ENCODE measurements at places on chromosomes 1 and 21.

- no peak overlapping the region for H3K4me3 ChIP-seq
- H3K4me1 ChIP-seq = no peaks in the 10 kb centered on the region
- no peaks in the 10 kb centered on the region for H3K36me3 ChIP-seq
- no peak overlapping the region for H3K27ac ChIP-seq
- no peak for DNase-seq
Measured at GRCh38 chr1:106957795-106958194, 98.7 kb upstream of the PRMT6 start.

DNA sequence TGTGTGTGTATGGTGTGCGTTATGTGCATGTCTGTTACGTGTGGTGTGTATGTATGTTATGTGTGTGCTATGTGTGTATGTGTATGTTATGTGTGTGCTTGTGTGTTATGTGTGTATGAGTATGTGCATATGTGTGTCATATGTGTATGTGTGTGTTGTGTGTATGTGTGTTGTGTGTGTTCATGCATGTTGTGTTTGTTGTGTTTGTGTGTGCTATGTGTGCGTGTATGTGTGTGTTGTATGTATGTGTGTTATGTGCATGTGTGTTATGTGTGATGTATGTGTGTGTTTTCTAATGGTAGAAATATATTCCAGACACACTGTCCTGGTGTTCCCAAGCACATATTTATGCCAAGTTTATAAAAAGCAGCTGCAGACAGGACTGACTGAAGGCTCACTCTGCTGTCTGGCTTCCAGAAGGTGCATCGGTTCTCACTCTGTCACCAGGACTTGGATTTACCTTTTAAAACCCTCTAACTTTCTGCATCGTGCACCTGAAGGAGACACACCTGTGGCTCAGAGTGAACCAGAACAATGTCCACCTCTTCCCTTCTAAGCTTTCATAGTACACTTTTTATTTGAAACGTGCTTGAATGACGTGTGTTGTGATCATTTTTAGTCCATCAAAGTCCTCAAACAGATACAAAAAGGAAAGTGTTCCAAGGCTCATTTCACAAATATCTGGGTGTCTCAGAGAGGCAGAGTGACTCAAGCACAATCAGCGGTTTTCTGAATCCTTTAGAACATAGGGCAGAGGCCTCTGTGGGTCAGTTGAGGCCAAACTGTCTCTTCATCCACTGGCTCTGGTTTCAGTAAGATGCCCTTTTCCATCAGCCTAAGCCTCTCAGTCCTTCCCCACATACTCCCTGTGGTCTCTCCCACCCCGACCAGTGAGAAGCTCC is 49.9 kb downstream of the TOMM20 start:
- no peak overlapping the region for H3K4me3 ChIP-seq
- no peaks in the 10 kb centered on the region for H3K36me3 ChIP-seq
- no peak overlapping the region for H3K27ac ChIP-seq
- no peak for DNase-seq
- H3K4me1 ChIP-seq = peaks cover 26% of the 10 kb centered on the region
- H3K27me3 ChIP-seq = no peaks in the 10 kb centered on the region

DNA sequence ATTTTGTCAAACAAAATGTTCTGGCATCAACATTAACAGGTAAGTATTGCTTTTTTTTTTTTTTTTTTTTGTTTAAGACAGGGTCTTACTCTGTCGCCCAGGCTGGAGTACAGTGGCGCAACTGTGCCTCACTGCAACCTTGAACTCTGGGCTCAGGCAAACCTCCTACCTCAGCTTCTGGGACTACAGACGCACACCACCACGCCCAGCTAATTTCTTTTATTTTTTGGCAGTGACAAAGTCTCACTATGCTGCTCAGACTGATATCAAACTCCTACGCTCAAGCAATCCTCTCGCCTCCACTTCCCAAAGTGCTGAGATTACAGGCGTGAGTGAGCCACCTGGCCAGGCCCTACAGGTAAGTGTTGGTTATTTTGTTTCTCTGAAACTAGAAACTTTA is 2.4 kb downstream of the TUT4 start:
- H3K27me3 ChIP-seq = no peaks in the 10 kb centered on the region
- H3K36me3 ChIP-seq = no peaks in the 10 kb centered on the region
- no peak overlapping the region for H3K4me3 ChIP-seq
- H3K27ac ChIP-seq = no peak overlapping the region

GRCh38 chr1:166167572-166167925 is 748 bp upstream of the FAM78B start:
- no peak overlapping the region for H3K27ac ChIP-seq
- H3K27me3 ChIP-seq = peaks cover 16% of the 10 kb centered on the region

- H3K4me1 ChIP-seq = peaks cover 9% of the 10 kb centered on the region
- no peak for DNase-seq
- H3K27me3 ChIP-seq = no peaks in the 10 kb centered on the region
- no peak overlapping the region for H3K4me3 ChIP-seq
- no peaks in the 10 kb centered on the region for H3K36me3 ChIP-seq
Measured at GRCh38 chr1:1122981-1123480, 7.1 kb upstream of the C1orf159 start.

- H3K4me1 ChIP-seq = no peaks in the 10 kb centered on the region
- H3K27me3 ChIP-seq = peaks cover 4% of the 10 kb centered on the region
- H3K4me3 ChIP-seq = no peak overlapping the region
- no peaks in the 10 kb centered on the region for H3K36me3 ChIP-seq
- no peak for DNase-seq
- H3K27ac ChIP-seq = no peak overlapping the region
Measured at GRCh38 chr1:227273557-227273956, 44.7 kb downstream of the CDC42BPA start.

DNA sequence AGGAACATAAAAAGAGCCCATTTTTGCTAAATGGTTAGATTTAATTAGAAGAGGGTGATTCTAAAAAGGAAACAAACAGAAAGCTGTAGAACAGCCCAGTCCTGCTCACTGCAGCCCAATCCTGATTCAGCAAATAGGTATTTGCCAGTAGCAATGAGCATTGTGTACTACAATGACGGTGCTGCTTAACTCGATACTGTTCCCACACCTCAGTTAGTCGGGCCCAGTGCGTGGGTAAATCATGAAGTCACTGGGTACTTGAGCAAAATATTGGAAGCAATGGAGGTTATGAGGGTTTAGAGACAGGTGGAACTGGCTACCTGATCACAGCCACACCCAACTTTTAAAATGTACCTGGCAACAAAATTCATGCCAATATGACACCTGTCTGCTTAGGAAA is 101.5 kb upstream of the ADGRL2 start:
- no peaks in the 10 kb centered on the region for H3K27me3 ChIP-seq
- DNase-seq = no peak
- H3K36me3 ChIP-seq = no peaks in the 10 kb centered on the region
- no peaks in the 10 kb centered on the region for H3K4me1 ChIP-seq
- H3K27ac ChIP-seq = no peak overlapping the region

- no peak overlapping the region for H3K27ac ChIP-seq
- no peak overlapping the region for H3K4me3 ChIP-seq
- H3K27me3 ChIP-seq = no peaks in the 10 kb centered on the region
- H3K36me3 ChIP-seq = no peaks in the 10 kb centered on the region
- DNase-seq = no peak
Measured at GRCh38 chr1:98299861-98300260, 361.7 kb upstream of the SNX7 start.

DNA sequence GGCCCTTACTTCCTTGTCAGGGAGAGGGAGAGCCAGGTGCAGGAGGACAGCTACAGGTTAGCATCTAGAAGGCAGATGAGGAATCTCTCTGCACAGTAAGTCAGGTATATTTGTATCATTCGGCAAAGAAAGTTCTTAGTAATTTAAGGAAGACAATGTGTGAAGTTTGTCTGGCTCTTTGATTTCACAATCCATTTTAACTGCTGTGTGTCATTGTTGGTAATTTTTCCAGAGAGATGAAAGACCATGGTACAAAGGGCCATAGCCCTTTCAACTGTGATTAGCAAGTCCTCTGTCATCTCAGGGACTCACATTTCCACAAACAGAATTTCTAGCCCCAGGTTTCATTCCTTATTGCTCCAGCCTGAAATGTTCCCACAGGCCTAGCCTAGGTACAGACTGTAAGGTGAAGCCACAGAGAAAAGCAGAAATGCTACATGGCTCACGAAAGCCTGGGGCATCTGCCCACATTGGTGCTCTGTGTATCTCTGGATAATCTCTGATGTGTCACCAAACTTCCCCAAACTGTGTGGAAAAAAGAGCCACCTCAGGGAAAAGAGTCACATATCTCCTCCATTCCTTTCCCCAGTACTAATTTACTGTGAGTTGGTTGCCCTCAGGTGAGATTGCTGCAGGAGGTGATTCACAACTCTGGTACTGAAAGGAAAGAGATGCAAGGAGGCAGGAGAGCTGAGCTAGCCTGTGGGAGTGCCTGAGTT is 70.6 kb downstream of the SYT6 start:
- DNase-seq = no peak
- no peaks in the 10 kb centered on the region for H3K27me3 ChIP-seq
- H3K27ac ChIP-seq = no peak overlapping the region
- no peaks in the 10 kb centered on the region for H3K4me1 ChIP-seq
- H3K4me3 ChIP-seq = no peak overlapping the region

DNA sequence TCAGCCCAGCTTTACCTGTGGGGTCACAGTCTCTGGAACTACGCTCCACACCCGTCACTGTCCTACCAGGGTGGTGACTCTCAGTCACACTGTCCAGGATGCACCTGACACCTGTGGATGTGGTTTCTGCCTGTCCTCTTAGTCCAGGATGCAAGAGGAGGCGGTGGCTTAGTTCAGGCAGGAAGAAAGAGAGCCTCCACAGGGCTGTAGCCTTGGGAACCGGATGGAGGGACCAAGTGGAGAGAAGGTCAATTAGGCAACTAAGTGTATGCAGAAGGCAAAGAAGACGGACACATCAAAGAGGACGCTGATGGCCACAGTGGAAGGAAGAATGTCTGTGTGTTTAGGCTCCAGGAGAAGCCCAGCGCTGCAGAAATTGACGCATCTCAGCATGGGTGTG is 153.9 kb upstream of the IRF2BP2 start:
- peaks cover 27% of the 10 kb centered on the region for H3K4me1 ChIP-seq
- no peaks in the 10 kb centered on the region for H3K36me3 ChIP-seq
- H3K27me3 ChIP-seq = no peaks in the 10 kb centered on the region
- H3K4me3 ChIP-seq = no peak overlapping the region
- no peak for DNase-seq

DNA sequence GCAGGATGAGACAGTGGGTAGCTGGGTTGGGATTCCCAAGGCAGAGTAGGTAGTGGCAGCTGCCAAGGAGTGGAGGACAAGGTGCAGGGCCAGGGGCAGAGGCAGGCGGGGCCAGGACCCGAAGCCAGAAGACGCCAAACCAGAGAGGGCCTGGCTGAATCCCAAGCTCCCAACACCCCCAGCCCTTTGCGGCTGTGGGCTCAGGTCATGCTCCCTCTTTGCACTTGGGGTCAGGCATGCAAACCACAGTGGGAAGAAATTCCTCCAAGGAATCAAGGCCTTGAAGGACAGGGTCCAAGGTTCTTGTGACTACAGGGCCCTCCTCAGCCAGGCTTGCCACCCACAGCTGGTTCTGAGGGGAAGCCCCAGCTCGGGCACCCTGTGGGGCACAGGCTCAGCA is 6.2 kb downstream of the C1orf210 start:
- no peaks in the 10 kb centered on the region for H3K36me3 ChIP-seq
- no peak overlapping the region for H3K27ac ChIP-seq
- H3K27me3 ChIP-seq = no peaks in the 10 kb centered on the region
- DNase-seq = no peak
- no peak overlapping the region for H3K4me3 ChIP-seq

DNA sequence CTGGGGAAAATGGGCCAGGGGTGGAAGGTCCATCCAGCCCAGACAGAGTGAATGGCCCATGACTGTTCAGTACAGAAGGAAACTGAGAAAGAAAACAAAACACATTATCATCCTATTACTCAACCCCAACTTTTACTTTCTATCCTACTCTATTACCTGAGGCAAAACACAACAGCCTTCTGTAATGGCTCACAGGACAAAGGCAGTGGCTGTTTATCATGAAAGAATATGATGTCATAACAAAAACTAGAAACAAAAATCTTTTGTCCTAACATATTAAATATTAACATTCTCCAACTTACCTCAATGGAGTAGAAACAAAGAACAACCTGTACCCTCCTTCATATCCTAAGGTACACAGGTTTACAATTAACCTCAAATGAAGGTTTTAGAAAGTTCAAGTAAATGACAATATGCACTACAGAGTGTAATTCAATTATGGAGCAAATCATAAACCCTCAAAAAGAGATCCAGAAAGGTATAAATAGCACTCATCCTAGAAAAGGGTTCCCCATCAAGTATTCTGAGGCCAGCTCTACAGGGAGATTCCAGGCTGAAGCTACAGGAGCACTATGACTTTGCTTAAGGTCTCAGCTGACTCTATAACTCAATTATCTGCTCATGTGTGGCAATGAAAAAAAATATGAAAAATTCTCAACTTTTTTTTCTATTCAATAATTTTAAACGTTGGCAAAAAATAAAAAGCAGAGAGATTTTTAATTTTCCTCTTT is 15.1 kb downstream of the ELK4 start:
- no peak for DNase-seq
- peaks cover 88% of the 10 kb centered on the region for H3K36me3 ChIP-seq
- H3K4me1 ChIP-seq = peaks cover 6% of the 10 kb centered on the region

DNA sequence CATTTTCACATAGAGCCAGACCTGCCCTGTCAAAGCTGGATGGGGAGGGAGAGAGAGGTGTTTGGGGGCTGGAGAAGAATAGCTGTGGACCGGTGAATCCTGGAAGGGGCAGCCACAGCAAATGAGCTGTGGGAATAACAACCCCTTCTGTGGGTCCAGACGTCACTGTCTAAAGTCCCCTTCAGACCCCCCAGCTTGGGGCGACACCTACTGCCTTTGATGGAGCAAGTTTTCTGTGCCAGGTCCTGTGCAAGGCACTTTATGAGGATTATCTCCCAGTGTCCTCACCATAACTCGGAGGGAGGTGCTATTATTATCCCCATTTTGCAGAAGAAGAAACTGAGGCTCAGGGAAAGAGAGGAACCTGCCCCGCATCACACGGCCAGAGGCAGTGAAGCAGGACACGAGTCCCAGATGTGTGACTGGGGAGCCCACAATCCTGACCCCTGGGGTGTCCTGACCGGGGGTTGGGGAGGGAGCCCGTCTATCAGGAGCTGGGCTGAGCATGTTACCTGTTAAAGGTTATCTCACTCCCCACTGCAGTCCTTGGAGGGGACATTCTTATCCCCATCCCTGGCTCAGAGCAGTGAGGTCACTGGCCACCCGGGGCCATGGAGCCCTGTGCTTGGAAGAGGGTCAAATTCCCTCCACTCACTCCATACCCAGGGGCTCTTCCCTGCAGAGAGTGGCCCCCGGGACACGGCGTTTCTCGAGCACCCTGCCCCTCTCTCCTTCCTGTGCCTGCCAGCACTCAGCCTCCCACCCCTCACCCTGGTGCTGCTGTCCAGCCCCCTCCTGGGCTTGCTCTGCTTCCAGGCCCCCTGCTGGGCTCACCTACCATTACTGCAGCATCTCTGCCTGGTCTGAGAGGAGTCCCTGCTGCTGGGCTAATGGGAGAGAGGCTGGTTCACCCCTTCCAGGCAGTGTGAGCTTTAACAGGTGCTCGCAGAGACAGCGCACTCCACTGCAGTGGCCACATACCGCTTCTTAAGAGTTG is 132.9 kb downstream of the PTPRU start:
- H3K36me3 ChIP-seq = no peaks in the 10 kb centered on the region
- no peak for DNase-seq
- H3K4me3 ChIP-seq = no peak overlapping the region
